ENCODE measurements at places on chromosomes 6 and 20.

DNA sequence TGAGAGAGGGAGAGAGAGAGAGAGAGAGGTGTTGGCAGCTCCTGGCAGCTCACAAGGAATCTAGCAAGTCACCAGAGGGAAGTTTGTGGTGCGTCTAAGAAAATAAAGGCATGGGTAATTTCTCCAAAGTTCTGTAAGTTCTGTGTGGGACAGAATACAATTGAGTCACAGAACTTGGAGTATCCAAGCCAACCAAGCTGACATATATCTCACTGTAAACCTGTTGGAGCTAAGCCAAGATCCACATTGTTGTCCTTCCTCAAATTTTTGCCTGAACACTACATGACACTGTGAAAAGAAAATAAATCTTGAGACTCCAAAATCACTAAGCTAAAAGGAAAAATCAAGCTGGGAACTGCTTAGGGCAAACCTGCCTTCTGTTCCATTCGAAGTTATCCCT, 436.7 kb downstream of the MEI4 start:
- no peak for DNase-seq

- no peak for DNase-seq
These were observed 10.4 kb upstream of the MMP9 start for GRCh38 chr20:45998337-45998736.

- DNase-seq: no peak
These were observed 51.8 kb downstream of the SIM1 start for GRCh38 chr6:100412872-100413271.

DNA sequence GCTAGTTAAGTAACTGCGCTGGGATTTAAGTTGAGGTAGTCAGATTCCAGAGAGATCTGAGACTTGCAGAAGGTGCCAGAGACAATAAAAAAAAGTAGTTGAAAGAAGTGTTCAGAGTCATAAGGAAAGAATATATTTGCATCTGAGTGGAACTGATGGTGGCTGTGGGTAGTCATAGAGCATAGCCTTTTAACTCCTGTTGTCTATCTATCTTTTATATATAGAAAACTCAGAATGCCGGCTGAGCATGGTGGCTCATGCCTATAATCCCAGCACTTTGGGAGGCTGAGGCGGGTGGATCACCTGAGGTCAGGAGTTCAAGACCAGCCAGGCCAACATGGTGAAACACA, 62.0 kb downstream of the CARMIL1 start:
- no peak for DNase-seq

- no peak for DNase-seq
These were observed 835.4 kb downstream of the MAFB start for GRCh38 chr20:39853636-39854035.

DNA sequence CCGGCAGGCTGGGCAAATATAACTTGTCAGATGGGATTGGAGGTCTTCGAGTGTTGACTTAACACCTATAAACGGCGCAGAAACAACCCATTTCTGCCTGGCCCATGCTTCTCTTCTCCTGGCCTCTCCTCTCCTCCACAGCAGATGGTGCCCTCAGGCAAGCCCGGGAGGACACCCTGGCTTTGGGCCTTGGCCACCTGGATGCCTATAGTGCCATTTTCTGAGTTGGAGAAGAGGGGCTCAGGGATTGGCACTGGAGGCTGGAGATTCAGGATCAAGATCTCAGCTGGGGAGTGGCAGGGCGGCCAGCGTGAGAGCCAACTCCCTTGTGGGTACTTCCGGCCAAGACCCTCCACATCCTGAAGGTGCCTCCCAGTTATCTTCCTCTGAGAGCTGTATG, 211.9 kb upstream of the PMEPA1 start:
- no peak for DNase-seq
